NCI-H69 (cell line): ENCODE measurements at places on chromosomes 7 and 10.

DNA sequence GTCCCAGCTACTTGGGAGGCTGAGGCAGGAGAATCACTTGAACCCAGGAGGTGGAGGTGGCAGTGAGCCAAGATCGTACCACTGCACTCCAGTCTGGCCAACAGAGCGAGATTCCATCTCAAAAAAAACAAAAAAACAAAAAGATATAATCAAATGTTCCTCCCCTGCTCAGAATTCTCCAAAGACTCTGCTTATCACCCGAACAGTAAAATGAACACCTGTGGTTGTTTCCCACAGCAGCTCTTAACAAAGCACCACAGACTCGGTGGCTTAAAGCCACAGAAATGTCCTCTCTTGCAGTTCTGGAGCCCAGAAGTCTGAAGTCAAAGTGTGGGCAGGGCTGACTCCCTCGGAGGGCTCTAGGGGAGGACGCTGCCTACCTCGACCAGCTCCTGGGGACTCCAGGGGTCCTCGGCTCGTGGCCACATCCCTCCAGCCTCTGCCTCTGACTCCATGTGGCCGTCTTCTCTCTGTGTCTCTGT is 4.1 kb upstream of the INTS1 start:
- no peak for DNase-seq

DNA sequence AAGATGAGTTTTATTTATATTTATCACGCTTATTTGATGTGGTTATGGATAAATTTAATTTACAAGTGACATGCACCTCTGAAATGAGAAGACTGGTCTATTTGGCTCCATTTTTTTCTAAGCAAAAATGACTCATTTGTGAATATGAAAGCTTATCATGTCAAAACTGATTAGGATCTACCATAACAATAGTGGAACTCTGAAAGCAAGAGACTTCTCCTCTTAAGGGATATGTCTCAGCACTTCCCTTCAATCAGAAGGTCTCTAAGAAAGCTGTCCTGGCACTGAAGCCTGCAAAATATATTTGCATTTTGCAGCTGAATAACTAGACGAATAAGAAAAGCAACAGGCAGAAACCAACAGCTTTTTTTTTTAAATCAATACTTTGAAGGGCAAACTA is 12.7 kb downstream of the FAS start:
- DNase-seq: no peak

- DNase-seq: no peak
Measured at GRCh38 chr7:90945104-90945787, 319.0 kb upstream of the FZD1 start.

DNA sequence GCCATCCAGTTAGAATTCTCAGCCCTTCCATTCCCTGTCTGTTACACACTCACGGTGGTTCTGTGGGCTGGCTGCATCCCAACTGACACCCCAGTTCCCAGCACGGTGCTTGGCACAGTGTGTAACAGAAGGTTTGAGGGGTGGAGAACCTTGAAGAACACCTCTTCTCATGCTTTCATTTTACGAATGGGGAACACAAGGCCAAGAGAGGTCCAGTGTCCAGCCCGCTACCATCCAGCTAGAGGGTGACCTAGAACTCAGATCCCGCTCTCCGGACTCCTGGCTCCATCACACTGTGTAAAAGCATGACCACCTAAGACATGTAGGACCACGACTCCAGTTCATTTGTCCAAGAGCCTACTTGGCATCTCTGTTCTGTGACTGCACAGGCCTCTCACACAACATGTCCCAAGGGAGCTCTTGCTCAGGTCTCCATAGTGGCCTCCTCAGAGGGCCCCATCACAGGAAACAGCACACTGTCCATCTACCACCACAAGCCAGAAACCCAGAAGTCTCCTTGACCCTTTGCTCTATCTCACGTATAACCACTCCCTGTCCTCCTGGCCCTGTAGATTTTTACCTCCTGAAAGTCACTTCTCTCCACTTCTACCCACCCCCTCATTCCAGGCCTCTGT is 2.8 kb upstream of the CDH23 start:
- no peak for DNase-seq

- no peak for DNase-seq
Measured at GRCh38 chr10:71606257-71607081, 113.1 kb downstream of the C10orf105 start.

GRCh38 chr7:125491137-125491536 is 561.5 kb upstream of the POT1 start:
- peak; percentile 39 for DNase-seq

GRCh38 chr10:23314835-23315239 is 29.8 kb downstream of the C10orf67 start:
- peak; percentile 35 for DNase-seq
